ENCODE measurements at places on chromosomes 1 and 21. TPM values are rescaled to one million over a fixed set of nuclear protein-coding genes. Genes with fewer than 3 reads are reported as not detected.
A peak's percentile ranks its signal among the peaks of the same experiment; 100 is the strongest.

Gene SLC16A1
- 93.0 TPM for total RNA-seq

DNA sequence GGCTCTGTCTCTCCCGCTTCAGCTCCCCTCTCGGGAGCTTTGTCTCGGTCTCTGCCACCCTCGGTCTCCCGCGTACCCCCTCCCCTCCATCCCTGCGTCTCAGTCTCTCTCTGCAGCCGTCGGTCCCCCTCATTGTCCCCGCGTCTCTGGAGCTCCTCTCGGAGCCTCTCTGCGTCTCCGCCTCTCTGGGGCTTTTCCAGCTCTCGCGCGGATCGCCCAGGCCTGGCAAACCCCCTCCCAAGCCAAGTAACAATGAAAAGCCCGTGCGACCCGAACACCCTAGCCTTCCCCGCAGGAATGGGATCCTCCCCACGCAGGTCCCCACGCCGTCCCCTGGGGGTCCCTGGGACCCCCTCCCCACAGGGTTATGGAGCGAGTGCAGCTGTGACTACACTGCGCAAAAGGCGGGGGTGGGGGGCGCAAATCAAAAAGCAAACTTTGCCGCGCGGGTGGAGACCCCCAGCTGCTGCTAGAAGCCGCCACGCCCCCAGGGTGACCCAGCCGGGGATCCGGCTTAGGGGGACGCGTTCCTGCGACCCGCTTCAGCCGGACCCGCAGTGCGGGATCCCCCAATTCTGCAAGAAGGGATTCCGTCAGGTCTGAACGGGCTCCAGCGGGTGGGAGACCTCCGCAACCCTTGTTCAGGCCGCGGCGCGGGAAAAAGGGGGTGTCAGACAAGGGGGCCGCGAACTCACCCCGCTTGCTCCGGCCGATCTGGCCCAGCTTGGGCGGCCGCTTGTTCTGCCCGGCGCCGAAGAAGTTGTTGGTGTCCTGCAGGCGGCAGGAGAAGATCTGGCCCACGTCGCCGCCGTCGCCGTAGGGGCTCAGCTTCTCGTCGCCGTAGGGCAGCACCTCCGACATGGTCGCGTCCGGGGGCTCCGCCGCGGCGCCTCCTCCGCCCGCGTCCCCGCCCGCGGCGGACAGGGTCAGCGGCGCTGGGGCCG is 1.2 kb downstream of the CAMK2N1 start:
- H3K27me3 ChIP-seq: peaks cover 83% of the 10 kb centered on the region
- no peak overlapping the region for H3K27ac ChIP-seq
- peaks cover 8% of the 10 kb centered on the region for H3K4me1 ChIP-seq

- no peaks in the 10 kb centered on the region for H3K27me3 ChIP-seq
- H3K36me3 ChIP-seq: no peaks in the 10 kb centered on the region
- no peak for DNase-seq
- no peak overlapping the region for H3K27ac ChIP-seq
- H3K4me1 ChIP-seq: no peaks in the 10 kb centered on the region
Observed at GRCh38 chr1:79749607-79750006, 743.1 kb upstream of the ADGRL4 start.

- no peak overlapping the region for H3K27ac ChIP-seq
- H3K4me1 ChIP-seq: no peaks in the 10 kb centered on the region
- peaks cover 16% of the 10 kb centered on the region for H3K27me3 ChIP-seq
- no peak overlapping the region for H3K4me3 ChIP-seq
- no peak for DNase-seq
Observed at GRCh38 chr1:65985393-65986066, 192.8 kb downstream of the PDE4B start.

- no peaks in the 10 kb centered on the region for H3K27me3 ChIP-seq
- H3K36me3 ChIP-seq: peaks cover 50% of the 10 kb centered on the region
- H3K4me3 ChIP-seq: peak overlapping the region; percentile 11
Observed at GRCh38 chr1:226069811-226070489, 7.4 kb downstream of the H3-3A start.

DNA sequence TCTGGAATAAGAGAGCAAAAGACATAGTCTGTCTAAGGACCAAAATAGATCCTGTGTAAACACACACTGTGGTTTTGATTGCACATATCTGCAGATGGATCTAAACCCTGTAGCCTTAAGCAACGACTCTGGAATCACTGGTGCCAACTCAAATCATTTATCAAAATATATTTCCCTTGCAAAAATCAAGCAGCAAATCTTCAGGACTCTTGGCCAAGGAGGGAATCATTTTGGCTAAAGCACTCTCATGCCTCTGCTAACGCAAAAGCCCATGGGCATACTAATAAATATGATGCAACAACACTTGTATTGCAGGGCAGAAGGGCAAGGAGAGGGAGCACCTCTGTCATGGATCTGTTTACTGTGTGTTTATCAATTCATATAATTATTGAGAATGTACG is 155.4 kb upstream of the DUSP10 start:
- no peak overlapping the region for H3K4me3 ChIP-seq
- no peak for DNase-seq
- no peaks in the 10 kb centered on the region for H3K36me3 ChIP-seq
- H3K27ac ChIP-seq: no peak overlapping the region
- H3K4me1 ChIP-seq: no peaks in the 10 kb centered on the region

Gene IGSF5
- not detected for total RNA-seq

- peaks cover 4% of the 10 kb centered on the region for H3K27me3 ChIP-seq
- DNase-seq: no peak
- H3K4me3 ChIP-seq: no peak overlapping the region
- H3K4me1 ChIP-seq: peaks cover 5% of the 10 kb centered on the region
- H3K27ac ChIP-seq: no peak overlapping the region
Observed at GRCh38 chr1:164723296-164723798, 164.4 kb downstream of the PBX1 start.

GRCh38 chr1:91809317-91809716 is 76.6 kb downstream of the TGFBR3 start:
- H3K4me1 ChIP-seq: peaks cover 47% of the 10 kb centered on the region
- no peaks in the 10 kb centered on the region for H3K36me3 ChIP-seq
- H3K27me3 ChIP-seq: peaks cover 10% of the 10 kb centered on the region
- no peak overlapping the region for H3K4me3 ChIP-seq
- H3K27ac ChIP-seq: no peak overlapping the region

DNA sequence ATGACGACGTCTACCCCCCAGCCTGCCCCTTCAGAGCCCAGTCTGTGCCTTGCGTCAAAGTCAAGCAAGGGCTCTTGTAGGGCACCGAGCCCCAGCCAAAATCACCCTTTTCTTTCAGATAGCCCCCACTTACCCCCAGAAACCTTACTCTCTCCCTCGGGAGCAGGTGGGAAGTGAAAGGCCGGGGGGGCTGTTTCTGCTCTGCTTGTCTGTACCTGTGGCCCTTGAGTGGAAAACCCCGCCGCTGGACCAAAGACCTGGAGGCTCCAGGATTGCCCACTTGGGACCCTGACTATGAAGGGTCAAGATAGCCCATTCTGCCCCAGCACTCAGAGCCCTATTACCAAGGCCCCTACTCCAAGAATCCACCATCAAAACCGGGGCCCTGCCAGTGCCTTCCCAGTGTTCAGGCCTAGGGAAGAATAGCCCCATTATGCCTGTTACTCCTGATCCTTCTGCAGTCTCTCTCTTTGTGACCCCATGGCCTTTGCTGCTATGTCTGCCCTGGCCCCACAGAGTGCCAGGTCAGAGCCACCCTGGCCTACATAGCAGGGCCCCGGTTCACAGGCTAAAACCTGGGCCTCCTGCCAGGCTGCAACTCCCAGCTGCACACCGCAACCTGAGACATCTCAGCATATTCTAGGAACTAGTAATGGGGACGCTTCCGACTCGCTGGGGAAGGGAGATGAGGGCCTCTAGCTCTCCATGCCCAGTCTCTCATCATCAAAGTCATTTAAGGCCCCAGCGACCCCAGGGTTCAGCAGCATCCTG is 22.2 kb upstream of the HPDL start:
- peaks cover 7% of the 10 kb centered on the region for H3K36me3 ChIP-seq
- H3K27me3 ChIP-seq: no peaks in the 10 kb centered on the region
- H3K27ac ChIP-seq: peak overlapping the region; percentile 96
- peak; percentile 19 for DNase-seq

Gene UHMK1
- total RNA-seq: 58.9 TPM

Gene ID3
- 59.1 TPM for total RNA-seq

GRCh38 chr1:246179401-246179800 is 327.7 kb downstream of the SMYD3 start:
- H3K36me3 ChIP-seq: peaks cover 15% of the 10 kb centered on the region
- H3K4me1 ChIP-seq: peaks cover 2% of the 10 kb centered on the region
- no peak for DNase-seq
- H3K4me3 ChIP-seq: no peak overlapping the region
- no peak overlapping the region for H3K27ac ChIP-seq

DNA sequence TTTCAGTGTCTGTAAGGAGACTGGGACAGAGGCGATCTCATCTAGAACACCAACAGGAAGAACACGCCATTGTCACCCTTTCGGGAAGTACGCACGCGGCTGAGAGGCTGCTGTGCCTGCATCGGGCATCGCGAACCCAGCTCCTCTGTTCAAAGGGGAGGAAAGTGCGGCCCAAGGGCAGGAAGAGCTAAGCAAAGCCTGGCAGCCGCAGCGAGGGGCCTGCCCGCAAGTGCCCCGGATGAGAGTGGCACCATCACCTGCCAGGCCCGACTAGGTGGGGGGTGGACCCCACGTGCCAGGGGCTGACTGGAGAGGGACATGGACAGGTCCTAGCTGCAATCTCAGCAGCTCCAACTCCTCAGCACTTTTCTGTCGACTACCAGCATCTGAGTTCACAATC is 7.5 kb downstream of the TPRG1L start:
- peaks cover 2% of the 10 kb centered on the region for H3K4me1 ChIP-seq
- no peak overlapping the region for H3K27ac ChIP-seq
- no peak overlapping the region for H3K4me3 ChIP-seq
- peaks cover 4% of the 10 kb centered on the region for H3K36me3 ChIP-seq
- H3K27me3 ChIP-seq: no peaks in the 10 kb centered on the region

DNA sequence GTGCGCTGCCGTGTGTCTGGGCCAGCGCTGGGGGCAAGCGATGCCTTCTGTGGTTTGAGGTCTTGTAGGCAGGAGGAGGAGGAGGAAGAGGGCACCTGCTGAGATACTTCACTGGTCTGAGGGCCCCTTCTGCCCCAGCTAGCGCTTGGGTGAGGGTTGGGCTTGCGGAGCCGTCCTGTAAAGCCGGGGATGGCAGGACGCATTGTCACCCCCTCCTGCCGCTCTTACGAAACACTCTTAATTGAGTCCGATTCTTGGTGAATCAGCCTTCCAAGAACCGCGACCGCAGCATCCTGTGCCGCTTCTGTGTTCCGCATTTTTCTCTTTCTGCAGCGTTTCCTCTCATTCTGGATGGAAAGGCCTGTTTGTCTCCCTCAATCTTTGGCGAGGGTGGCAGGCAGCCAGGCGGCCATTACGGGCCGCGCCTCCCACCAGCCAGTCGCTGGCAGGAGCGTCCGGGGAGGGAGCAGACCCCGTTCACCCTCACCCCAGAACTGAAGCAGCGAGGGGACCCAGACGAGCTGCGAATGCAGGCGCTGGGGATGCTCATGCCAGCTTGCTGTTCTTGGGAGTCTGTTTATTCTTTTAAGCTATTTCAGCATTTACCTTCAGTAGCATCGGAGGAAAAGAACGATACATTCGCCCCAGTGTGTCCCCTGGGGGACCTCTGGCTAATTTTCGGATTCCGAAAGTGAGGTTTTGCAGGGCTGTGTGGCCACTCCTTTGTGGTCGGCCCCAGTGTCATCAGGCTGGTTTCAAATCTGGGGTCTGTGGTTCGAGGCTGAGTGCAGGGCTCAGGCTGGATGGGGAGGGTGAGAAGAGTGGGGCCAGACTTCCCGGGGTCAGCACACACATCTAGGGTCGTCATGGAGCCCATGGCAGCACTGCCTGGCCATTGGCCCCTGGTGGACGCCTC is 62.7 kb downstream of the SKI start:
- H3K27ac ChIP-seq: peak overlapping the region; percentile 98
- peaks cover 17% of the 10 kb centered on the region for H3K36me3 ChIP-seq
- H3K27me3 ChIP-seq: no peaks in the 10 kb centered on the region

Gene PALMD
- total RNA-seq: not detected

DNA sequence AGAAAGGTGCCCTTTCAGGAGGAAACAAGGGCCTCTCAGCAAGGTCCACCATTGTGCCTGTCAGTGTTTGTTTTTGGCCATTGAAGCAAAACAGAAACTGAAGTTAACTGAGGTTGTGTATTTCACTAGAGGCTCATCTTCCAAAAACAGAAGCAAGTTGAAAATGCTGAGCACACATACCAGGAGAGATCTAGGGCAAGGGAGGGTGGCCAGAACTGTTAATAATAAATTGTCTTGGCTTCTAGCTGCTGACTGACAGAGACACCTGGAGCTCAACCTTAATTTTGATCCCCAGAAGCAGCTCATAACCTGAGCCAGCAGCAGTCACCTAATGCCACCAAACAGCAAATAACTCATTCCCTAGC is 5.2 kb downstream of the AGMAT start:
- H3K4me1 ChIP-seq: peaks cover 48% of the 10 kb centered on the region
- peaks cover 46% of the 10 kb centered on the region for H3K36me3 ChIP-seq
- no peak for DNase-seq
- peak overlapping the region; percentile 50 for H3K4me3 ChIP-seq

DNA sequence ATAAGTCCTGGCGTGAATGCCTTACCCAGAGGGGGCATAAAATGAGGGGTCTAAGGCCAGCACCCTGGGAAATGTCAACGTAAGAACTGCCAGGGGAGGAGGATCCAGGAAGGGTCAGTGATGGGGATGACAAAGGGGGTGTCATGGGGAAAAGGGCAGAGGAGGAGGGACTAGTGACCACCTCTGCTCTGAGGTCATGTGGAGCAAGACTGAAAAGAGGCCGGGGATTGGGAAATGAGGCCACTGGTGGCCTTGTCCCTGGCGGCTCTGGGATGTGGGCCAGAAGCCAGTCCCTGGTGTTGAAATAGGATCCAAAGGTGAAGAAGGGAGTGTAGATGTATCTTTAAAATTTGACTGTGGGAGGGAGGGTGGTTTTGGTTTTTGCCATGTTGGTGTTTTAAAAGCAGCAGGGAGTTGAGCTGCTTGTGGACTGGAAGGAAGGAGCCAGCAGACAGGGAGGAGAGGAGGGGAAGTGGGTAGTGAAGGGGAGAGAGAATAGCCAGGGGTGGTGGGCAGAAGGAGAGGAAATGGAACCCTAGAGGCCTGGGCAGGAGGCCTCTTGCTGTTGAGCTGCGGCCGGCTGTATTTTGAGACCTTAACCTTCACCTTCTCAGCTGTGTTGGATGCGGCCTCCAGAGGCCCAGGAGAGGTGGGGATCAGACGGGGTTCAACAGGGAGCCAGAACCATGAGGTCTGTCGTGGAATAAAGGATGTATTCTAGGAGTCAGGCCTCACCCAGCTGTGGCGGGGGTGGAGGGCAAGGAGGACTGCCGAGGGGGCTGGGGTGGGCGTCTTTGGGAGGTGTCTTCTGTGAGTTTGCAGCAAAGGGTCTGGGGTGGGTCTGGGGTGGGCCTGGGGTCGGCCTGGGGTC is 92.5 kb downstream of the DHRS3 start:
- no peak overlapping the region for H3K4me3 ChIP-seq
- H3K36me3 ChIP-seq: peaks cover 13% of the 10 kb centered on the region
- no peak for DNase-seq
- no peaks in the 10 kb centered on the region for H3K27me3 ChIP-seq

GRCh38 chr1:64046243-64046642 is 157.2 kb upstream of the UBE2U start:
- no peaks in the 10 kb centered on the region for H3K4me1 ChIP-seq
- H3K4me3 ChIP-seq: no peak overlapping the region
- no peak overlapping the region for H3K27ac ChIP-seq
- no peak for DNase-seq

Gene FCRLB
- 0.76 TPM for total RNA-seq

GRCh38 chr1:180231506-180231921 is 1.4 kb downstream of the LHX4 start:
- H3K4me3 ChIP-seq: peak overlapping the region; percentile 67
- peak; percentile 29 for DNase-seq
- H3K27me3 ChIP-seq: peaks cover 91% of the 10 kb centered on the region
- H3K4me1 ChIP-seq: peaks cover 27% of the 10 kb centered on the region
- no peaks in the 10 kb centered on the region for H3K36me3 ChIP-seq
- no peak overlapping the region for H3K27ac ChIP-seq

Gene GNG4
- 1.4 TPM for total RNA-seq

Gene HCRTR1
- total RNA-seq: not detected
